Kidney glomerular epithelial cell (primary cell): ENCODE measurements at places on chromosomes 16 and 17.

DNA sequence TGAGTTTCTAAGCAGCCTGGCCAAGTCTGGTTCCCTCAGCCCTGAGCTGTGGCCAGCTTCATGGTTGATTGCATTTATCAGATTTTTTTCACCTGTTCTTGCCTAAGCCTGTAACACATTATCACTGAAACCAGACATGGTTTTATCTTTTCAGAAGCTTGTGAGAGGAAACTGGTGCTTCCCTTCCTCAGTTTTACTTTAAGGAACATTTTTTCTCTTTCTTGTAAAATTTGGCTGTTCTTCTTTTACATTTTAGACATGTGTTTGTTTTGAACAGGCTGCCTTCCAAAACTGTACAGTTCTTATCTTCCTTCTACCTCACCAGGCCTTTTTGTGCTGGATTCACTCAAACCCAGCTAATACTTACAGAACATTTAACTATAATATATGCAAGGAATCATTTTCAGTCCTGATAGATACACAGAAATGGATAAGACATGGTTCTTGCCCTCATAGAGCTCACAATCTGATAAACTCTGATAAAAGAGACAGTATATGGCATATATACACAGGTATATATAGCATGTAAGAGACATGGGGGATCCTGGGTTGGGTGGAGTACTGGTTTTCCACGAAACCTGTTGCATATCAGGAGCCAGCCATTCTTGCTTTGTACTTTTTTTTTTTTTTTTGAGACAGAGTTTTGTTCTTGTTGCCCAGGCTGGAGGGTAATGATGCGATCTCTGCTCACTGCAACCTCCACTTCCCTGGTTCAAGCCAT lies 44.5 kb downstream of the ZNRF1 start:
- DNase-seq = no peak

DNA sequence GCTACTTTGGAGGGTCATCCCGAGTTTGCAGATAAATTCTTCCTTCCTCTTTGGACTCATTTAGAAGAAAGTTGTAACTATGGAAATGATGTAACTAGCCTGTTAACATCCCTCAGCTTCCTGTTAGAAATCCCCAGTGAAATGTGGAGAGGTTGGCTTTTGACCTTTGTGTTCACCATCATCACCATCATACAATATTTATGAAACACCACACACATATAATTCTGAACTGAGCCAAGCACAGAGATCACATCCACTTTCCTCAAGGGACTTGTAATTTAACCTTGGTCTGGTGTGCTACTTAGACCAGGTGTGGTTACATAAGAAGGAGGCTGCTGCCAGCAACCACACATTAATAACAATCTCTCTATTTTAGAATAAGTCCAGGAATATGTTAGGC lies 2.5 kb downstream of the CAPNS2 start:
- no peak for DNase-seq

DNA sequence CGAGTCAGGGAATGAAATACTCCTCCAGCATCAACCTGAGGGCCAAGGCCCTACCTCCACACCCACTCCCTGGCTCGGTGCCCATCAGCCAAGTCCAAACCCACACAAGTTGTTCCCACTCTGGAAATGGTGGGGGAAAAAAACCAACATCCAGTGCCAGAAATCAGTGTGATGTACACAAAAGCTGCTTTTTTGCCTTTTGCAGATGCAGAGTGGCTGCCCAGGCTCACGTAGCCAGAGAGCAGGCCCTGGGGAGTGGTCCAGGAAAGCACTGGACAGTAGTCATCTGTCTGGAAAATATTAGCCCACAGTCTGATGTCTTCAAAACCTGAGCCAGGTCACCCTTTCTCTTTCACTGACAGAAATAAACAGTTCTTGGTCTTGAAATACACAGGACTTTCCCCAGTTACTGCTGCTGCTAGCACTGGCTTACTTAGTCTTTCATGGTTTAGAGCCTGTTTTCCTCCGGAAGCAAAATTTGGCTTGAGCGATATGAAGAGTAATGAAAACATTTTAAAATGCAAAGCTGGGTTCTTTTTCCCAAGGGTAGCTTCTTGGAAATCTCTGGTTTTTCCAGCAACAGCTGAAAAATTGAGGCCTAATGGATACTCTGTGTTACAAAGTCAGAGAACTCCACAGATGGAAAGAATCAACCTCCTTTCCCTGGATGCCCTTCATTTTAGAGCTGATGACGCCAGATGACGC lies 18.2 kb upstream of the NOS2 start:
- no peak for DNase-seq

GRCh38 chr17:64418506-64419339 lies 28.1 kb upstream of the PECAM1 start:
- peak; percentile 54 for DNase-seq

DNA sequence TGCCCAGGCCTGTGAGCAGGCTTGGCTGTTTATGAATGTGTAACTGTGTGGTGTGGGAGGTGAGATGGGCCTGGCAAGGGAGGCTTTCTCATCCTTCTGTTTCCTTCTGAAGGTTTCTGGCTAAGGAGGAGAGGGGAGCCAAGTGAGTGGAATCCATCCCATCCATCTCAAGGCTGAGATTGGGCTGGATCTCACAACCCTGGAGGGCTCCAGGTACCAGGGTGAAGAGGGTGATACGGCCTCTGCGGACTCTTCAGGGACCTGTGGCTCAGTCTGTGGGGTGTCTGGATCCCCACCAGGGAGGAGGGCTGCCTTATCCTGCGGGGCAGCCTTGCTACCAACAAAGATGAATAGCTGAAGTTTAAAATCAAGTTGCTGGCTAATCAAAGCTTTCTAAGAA lies 7.0 kb downstream of the ZNF629 start:
- DNase-seq = no peak

DNA sequence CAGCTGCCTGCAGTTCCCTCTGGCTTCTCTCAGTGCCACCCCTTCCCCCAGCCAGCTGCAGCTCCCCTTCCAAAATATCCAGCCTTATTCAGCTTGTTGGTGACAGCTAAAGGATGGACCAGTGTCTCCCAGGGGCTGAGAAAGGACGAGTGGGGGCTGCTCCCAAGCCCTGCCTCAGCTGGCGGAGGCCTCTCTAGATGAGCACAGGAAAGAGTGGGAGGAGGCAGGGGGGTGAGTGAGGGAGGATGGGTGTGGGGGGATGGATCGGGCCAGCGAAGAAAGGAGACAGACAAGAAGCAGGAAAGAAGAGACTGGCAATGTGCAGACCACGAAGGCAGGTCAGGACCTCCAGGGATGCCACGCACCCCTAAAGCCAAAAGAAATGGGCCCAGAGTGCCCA lies 17.5 kb downstream of the PIPOX start:
- no peak for DNase-seq

GRCh38 chr16:9971907-9972306 lies 210.3 kb downstream of the GRIN2A start:
- no peak for DNase-seq

- peak; percentile 58 for DNase-seq
Measured at GRCh38 chr16:53821957-53822625, 118.1 kb downstream of the FTO start.

DNA sequence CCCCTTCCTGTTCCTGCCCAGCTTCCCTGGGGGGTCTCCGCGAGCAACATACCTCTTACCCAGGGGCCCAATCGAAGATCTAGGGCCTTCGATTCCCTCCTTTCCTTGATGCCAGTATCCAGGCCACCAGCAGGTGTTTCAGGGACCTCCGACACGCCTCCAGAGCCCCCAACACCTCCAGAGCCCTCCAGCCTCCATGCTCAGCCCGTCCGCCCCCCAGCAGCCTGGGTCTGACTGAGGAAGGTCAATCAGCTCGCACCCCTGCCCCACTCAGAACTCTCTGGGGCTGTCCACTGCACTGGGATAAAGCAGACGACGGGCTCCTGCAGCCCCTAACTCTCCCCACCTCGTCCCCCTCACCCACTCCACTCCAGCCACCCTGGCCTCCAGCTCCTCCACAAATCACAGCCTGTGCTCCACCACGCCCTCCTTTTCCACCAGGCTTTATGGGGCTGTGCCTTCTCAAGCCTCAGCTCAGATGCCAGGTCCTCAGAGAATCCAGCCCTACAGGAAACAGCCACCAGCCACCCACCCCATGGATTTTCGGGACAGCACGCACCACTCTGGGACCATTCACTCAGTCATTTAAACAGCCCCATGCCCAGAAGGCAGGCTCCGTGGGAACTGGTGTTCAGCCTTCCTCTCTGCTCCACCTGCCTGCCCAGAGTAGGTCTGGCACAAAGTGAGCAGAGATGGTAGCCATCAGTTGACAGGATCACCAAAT lies 247.1 kb downstream of the RBFOX3 start:
- no peak for DNase-seq

- DNase-seq = peak; percentile 63
Measured at GRCh38 chr17:72136692-72137091, 15.9 kb downstream of the SOX9 start.

- DNase-seq = no peak
Measured at GRCh38 chr16:85862476-85863383, 36.2 kb upstream of the IRF8 start.

DNA sequence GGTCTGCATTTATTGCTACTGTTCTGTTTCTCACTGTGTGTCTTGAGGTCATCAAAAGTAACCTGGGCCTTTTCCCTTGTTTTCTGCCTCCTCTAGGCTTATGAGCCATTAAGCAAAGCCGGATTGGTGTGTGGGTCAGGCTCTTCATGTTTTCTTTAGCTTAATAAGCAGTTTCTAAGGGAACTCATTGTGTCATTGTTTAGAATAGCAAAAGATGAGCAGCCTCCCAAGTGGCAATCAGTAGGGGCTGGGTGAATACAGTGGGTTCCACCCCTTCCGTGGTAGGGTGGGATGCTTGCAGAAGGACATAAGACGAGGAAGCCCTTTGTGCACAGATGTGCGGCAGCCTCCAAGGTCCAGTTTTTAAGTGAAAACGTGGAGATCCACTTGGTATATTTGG lies 34.5 kb downstream of the ABCC1 start:
- peak; percentile 40 for DNase-seq

- no peak for DNase-seq
Measured at GRCh38 chr17:39903158-39903884, 15.1 kb downstream of the GSDMB start.

DNA sequence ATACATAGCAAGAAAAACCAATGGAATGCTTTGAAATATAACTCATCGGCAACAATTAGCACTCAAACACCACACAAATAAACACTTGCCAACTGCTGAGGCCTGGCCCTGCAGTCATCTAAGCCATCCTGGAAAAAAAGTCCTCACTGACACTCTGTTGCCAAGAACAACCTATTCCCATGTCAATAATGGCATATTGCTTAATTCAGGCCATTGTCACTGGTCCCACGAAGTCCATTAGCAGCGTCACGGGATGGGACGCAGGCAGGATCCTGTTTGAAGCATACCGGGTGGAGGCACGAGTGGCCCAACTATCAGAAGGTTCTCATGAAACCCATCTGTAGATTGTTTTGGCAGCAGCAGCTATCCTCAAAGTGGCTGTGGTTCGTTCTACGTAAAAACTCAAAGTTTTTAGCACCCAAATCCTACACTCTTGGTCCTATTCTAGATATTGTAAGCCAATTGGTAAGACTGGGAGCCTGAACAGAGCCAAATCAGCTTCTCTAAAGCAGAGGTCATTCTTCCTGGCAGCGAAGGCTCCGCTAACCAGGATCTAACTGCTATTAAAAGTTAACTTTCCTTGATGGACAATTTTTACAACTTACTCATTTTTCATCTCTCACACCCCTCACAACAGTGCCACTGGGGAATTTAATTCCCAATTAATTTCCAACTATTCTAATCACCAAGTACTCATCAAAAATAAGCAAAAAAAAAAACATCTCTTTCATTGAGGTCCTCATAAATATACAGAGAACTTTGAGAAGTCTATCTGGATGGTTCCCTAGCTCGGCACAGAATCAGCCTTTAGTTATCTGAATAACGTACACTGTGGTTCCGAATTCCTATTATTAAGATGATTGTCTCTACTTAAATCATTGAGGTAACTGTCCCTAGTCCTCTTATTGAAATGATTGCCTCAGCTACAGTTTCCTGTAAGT lies 91.5 kb downstream of the ZFHX3 start:
- DNase-seq = no peak

GRCh38 chr17:38355251-38355650 lies 3.6 kb downstream of the SOCS7 start:
- DNase-seq = no peak

DNA sequence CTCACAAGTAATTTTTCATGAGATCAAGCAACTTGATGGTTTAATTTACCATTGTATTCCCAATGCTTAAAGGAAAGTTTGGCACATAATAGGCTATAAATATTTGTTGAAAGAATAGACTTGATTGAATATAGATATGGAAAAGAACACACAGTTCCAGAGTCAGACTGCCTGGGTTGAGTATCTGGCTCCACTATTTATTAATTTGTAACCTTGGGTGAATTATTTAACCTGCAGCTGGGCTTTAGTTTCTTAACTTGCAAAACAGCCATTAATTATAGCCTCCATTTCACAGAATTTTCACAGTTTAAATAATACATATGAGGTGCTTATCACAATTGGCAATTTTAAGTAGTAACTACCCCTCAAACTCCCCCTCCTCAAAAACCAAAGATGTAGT lies 73.6 kb downstream of the NCOR1 start:
- DNase-seq = no peak

DNA sequence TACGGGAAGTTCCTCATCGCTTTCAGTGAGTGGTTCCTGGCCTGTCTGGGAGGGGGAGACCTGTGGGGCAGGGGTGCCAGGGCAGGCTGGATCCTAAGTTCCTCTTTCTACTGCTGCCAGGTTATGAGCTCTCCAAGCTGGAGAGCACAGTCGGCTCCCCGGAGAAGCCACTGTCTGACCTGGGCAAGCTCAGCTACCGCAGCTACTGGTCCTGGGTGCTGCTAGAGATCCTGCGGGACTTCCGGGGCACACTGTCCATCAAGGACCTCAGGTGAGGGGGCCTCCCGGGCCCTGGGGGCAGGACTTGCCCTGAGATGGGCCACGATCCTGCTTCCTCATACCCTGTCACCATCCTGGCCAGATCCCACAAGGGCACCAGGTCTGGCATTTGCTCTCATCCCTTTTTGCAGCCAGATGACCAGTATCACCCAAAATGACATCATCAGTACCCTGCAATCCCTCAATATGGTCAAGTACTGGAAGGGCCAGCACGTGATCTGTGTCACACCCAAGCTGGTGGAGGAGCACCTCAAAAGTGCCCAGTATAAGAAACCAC lies 5.1 kb downstream of the PRSS8 start:
- DNase-seq = no peak

DNA sequence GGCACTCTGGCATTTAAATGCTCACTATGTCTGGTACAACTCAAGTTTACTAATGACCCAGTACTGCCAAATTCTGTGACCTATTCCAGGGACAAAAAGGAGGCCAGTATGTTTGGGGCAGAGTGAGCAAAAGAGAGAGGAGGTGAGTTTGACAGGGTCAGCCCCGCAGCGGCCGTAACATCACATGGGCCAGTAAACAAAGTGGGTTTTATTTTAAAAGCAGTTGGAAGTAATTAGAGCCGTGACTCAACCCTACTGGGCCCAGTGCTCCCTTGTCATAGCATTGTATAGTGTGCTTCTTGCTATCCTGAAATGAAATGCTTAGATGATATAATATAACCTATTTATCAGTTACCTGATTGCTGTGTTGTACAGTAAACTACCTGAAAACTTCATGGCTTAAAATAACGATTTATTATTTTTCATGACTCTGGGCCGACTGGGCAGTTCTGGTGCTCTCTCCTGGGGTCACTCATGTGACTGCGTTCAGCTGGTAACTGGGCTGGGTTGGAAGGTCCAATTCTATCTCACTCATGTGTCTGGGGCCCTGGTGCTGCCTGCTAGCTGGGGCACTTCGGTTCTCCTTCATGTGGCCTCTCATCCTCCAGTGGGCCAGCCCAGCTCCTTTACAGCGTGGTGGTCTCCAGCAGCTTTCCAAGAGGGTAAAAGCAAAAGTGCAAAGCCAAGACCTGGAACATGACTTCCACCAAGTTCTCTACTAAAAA lies 27.4 kb downstream of the IQCK start:
- no peak for DNase-seq
